ENCODE measurements at places on chromosomes 1 and 21.

GRCh38 chr21:41892726-41893125 lies 13.6 kb upstream of the PRDM15 start:
- DNase-seq: no peak

GRCh38 chr1:226786550-226786949 lies 47.5 kb upstream of the ITPKB start:
- no peak for DNase-seq

DNA sequence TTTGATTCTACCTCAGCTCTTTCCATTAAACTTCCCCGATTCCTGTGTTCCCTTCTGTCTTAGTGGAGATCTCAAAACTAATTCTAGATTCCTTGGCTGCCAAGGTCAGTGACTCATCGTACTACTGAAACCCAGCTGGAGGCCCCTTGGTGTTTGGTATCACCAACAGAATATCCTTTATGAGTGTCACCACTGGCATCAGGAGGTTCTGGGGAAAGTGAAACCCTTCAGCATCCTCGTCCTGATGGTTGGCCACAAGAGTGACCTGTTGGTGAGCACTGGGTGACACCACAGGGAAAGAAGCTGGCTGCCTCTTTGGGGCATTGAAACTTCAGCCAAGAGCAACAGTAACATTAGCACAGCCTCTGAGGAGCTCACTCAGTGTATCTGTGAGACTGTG lies 9.6 kb downstream of the RAB42 start:
- peak; percentile 48 for DNase-seq

DNA sequence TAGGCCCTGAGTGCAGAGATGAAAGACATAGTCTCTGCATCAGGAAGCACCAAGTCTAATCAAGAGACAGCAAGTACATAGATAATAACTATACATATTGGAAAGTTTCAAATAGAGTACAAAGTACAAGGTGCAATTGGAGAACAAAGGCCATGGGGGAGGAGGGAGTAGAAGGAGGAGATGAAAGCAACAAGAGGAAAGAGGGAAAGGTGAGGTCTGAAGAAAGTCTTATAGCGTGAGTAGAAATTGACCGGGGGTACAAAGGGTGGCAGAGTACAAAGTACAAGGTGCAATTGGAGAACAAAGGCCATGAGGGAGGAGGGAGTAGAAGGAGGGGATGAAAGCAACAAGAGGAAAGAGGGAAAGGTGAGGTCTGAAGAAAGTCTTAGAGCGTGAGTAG lies 244.2 kb upstream of the JUN start:
- no peak for DNase-seq

DNA sequence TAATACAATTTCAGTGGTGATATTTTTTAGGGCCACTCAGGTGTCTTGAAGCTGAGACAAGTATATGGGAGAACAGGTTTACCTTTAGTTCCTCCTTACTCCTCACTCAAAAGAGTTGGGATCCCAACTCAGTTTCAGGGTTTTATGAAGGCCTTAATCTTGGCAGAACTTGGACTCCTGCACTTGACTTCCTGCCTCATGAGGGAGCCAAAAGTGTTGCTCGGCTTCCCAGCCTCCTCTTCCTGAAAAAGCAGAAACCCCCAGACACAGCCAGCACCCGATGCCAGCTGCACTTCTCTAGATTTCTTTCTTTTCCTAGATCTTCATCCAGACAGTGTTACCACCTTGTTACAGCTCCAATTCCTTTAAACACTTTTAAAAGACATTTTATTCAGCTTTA lies 70.8 kb upstream of the TMPRSS2 start:
- DNase-seq: no peak

GRCh38 chr1:88549536-88549935 lies 134.5 kb upstream of the PKN2 start:
- DNase-seq: no peak

GRCh38 chr1:162135271-162135775 lies 65.8 kb downstream of the NOS1AP start:
- no peak for DNase-seq

DNA sequence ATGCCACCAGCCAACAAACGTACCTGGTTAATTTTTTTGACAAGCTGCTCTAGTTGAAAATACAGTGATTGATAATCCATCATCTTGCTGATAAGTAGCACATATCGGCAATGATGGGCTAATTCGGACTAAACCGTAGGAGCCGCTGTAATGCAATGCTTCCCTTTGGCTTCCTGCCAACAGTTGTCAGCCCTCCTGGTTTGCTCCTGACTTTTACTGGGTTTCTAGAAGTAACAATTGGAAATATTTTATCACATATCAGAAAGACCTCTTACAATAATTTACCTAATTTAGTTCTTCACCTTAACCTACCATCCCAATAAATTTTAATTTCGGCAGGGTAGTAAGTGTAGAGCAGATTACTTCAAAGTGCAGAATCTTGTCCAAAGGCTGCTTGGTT lies 148.5 kb downstream of the DHRS3 start:
- DNase-seq: no peak

GRCh38 chr1:66539491-66539890 lies 5.5 kb downstream of the SGIP1 start:
- no peak for DNase-seq

DNA sequence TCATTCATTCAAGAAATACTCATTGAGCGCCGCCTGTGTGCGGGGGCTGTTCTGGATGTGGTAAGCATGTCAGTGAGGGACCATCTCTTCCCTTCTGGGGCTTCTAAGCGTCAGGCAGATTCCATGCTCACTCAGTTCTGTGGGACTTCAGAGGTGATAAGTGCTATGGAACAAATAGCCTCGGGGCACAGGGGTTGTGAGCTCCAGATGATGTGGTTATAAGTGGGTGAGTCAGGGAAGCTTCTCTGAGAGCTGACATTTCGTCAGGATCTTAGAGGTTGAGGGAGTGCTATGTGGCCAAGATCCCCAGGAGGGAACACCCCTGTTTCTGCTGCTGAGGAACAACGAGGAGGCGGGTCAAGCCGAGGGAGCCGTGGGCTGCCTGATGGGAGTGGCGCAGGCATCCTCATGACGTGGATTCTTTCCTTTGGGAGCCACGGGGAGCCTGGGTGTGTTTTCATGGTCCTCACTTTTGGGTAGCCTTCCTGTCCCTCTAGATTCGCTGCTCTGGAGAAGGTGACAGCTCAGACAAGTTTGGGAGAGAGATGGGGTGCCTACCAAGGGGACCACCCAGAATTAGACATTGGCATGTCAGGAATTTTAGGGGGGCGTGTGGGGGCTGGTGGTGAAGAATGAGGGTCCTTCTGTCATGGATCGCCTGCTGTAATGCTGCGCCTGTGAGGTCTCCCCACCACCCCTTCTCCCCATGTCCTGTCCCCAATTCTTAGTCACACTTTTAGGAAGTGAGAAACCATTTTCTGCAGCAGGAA lies 38.5 kb downstream of the HUNK start:
- no peak for DNase-seq

- DNase-seq: no peak
Observed at GRCh38 chr1:155904261-155904660, 6.9 kb downstream of the RIT1 start.

- peak; percentile 45 for DNase-seq
Observed at GRCh38 chr1:7046314-7046713, 261.1 kb downstream of the CAMTA1 start.

- peak; percentile 85 for DNase-seq
Observed at GRCh38 chr1:8004803-8005573, 21.1 kb downstream of the ERRFI1 start.

DNA sequence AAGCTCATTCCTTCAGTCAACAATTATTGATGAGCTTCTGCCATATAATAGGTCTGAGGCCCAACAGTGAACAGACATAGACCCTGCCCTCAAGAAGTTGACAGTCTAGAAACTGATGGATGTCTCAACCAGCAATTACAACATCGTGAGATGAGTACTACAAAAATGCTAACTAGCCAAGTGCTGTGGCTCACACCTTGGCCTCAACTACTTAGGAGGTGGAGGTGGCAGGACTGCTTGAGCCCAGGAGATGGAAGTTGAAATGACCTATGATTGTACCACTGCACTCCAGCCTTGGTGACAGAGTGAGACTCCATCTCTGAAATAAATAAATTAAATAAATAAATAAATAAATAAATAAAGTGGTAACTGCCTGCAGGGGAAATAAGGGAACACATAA lies 11.7 kb upstream of the PTP4A2 start:
- no peak for DNase-seq

Measured in SK-MEL-5 (cell line).